ENCODE measurements at places on chromosomes 7 and 10.

DNA sequence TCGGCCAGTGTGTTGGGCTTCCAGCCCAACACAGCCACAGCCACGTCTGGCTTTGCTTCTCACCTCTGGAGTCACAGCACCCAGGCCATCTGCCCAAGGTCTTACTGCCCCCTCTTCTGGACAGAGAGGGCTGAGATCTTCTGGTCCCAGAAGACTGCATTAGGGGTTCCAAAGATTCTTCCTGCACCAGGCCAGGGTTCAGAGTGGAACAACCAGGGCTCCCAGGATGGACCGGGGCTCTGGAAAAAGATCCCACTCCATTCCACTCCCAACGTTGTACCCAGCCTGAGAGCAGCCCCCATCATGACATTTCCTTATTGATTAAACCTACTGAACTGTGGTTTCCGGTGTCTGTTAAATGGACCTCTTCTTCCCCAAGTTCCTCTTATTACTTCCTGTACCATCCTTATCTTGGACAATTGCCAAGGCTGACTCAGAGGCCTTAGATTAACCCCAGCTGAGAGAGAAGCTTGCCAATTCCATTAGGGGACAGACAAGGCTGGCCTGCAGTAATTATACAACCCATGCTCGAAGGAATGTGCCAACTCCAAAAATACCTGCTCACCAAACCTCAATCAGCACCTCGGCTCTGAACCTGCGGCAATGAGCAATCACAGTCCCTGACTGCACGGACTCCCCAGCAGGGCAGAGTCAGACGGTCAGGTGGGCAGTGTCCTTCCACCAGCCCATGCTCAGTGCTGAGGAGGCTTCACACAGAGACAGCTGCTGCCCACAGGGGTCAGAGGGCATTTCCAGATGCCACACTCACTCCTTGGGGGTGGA is 47.9 kb upstream of the NPFFR1 start:
- no peak for DNase-seq

- no peak for DNase-seq
Observed at GRCh38 chr7:154748089-154748786, 254.7 kb downstream of the PAXIP1 start.

DNA sequence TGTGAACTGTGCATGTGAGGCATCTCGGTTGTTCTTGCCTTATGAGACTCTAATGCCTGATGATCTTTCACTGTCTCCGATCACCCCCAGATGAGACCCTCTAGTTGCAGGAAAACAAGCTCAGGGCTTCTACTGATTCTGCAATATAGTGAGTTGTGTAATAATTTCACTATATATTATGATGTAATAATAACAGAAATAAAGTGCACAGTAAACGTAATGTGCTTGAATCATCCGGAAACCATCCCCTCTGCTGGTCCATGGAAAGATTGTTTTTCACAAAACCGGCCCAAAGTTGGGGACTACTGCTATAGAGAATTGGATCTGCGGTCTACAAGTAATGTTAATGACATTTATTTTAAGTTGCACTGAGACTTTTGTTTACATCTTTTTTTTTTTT is 126.7 kb downstream of the TPST1 start:
- DNase-seq = no peak

- DNase-seq = no peak
Observed at GRCh38 chr7:3332308-3332707, 31.3 kb downstream of the SDK1 start.

DNA sequence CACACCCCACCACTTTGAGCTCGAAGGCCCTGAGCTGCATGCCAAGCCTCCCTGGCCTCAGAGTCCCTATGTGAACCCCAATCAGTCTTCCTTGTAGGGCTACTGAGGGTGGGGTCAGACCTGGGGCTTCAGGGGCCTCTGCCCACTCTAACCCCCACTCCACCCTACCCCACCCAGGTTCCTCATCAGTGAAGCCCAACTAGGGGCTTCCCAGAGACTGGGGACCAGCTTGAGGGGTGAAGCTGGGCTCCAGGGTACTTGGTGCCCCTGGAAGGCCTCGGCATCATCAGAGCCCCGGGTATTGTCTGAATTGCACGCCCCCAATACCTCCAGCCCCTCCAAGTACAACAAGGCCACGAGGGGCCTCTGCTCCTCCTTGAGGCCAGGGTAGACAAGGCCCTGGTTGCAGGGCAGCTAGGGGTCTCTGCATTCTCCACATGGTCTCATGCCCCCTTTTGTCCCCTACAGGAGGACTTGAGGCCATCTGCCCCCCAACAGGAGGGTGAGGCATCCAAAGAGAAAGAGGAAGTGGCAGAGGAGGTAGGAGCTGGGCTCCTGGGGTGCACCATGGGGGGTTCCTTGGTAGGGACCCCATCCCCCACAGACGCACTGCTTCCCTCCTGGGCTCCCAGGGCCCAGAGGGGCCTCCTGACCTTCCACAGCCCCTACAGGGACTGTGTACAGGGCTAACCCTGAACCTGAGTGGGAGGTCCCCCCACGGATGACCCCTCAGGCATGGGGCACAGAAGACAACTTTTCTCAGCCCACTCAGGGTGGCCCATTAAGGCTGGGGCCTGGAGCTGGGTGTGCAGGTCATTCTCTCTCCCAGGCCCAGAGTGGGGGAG is 4.0 kb downstream of the SNCG start:
- DNase-seq = no peak

DNA sequence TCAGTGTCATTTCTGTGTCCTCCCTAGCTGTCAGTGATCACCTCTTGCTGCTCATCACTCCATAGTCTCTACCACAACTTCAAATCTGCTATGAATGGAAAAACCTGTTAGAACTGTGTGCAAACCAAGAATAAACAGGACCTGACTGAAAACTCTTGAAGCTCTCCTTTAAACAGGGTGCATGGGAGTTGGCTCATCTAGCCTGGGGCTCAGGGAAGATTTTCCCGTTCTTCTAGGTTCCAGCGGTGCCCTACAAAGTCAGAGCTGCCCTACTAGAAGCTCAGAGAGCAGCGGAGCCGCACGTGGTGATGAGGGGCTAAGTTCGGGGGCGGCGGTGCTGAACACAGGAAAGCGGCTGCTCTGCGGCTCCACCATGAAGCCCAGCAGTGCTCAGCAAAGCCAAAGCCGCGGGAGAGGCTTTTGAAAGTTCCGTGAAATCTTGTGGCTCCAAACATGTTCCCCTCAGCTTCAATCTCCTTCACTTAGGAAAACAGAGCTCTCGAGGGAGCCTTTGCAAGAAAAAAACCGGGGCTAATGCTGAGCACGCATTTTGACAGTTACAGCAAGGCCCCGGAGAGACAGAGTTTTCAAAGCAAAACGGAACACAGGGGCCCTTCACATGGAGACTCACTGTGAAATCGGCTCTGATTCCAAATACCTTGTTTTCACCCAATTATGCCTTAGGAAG is 30.5 kb downstream of the RGS10 start:
- DNase-seq = no peak

DNA sequence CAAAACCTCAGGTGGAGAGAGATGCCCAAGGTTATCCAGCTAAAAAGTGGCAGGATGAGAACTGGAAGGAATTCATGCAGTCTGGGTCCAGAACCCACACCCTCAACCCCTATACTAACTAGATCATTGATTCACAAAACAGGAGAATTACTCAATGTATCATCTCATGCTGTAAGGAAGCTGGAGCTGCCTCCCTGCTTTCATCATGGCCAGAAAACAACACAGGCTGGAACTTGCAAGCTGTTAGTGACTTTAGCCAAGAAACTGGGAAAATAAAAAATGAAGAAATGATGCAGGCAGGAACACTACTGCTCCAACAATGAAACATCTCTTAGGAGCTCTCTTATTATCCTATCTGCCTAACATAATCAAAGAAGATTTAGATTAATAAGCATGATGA is 619.8 kb upstream of the CELF2 start:
- DNase-seq = no peak

GRCh38 chr7:84953234-84953633 is 233.6 kb downstream of the SEMA3D start:
- no peak for DNase-seq

GRCh38 chr10:21141946-21142492 is 244.9 kb upstream of the NEBL start:
- no peak for DNase-seq

- DNase-seq = no peak
Observed at GRCh38 chr10:101238732-101239105, 9.5 kb upstream of the LBX1 start.

- DNase-seq = no peak
Observed at GRCh38 chr10:7411671-7412128, 866 bp upstream of the SFMBT2 start.

DNA sequence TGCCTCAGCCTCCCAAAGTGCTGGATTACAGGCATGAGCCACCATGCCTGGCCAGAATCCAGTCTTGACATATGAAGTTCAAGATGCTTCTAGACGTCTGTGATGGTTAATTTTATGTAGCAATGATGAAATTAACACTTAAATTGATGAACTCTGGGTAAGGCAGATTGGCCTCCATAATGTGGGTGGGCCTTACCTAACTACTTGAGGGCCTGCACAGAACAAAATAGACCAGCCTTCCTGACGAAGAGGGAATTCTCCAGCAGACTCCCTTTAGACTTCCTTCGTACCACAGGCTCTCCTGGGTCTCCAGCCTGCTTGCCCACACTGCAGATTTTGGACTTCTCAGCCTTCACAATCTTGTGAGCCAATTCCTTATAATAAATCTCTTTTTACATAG is 4.7 kb downstream of the CDNF start:
- no peak for DNase-seq

DNA sequence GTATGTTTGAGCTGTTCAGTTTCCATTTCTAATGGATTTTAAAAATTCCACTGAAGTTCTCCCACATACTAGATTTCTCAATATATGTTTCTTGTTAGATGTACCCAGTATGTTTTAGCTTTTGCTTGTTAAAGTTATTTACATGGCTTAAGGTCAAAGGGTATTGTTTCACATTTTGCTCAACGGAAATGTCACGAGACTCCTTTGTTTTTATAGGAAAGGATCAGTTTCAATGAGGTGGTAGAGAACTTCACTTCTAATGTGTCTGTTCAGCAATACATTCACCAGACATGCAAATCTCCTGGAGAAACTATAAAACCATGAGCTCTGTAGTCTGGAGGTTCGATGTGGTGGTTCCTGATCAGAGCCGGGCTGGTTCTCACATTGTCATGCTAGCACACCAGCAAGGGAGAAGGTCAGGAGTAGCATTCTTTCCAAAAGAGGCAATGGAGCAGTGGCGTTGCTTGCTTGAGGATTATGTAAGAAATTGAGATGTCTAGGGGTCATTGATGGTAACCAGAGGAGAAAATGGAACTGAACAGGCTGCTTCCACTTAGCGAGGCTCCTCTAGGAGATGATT is 114.0 kb downstream of the RAB18 start:
- DNase-seq = no peak

- DNase-seq = no peak
Observed at GRCh38 chr7:88480896-88481295, 174.2 kb upstream of the STEAP4 start.

DNA sequence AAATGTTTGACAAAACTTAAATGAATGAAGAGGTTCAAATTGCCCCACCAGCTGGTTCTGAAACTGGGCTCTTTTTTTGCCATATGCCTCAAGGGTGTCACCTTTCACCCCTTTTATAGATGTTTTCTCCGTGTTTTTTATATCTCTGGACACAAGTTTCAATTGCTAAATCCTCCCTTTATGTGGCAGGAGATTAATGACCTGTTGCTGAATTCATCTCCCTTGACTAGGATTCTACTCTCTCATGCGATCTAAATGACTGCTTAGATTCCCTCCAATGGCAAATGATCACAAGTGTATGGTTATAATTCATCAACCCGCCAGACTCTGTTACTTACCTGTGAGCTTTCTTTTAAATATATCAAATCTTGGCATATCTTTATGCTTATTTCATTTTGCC is 677.0 kb upstream of the POT1 start:
- no peak for DNase-seq

DNA sequence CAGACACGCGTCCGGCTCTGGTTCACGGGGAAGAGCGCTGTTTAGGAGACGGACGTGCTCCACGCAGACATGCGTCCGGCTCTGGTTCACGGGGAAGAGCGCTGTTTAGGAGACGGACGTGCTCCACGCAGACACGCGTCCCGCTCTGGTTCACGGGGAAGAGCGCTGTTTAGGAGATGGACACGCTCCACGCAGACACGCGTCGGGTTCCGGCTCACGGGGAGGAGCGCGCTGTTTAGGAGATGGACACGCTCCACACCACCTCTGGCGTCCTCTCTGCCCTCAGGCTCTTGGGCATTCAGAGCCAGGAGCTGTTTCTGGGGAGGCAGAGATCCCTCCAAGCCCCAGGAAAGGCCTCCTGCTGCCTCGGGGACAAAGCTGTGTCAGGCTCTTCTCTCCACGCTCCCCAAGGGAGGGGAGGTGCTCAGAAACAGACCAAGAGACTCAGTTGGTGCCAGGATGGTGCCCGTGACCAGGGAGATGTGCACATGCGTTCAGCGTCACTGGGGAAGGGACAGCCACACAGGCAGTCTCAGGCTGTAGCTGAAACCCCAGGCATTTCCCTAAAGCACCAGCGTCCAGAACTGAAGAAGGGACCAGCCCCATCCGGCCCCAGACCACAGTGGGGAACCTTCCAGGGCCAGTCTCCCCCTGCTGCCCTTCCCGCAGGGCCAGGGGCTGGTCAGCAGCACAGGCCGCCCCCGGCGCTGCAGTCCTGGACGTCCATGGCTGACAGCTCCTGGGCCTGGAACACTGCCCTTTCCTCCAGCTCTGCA is 175.6 kb downstream of the ELFN1 start:
- DNase-seq = no peak

GRCh38 chr7:50798126-50798525 is 15.4 kb upstream of the GRB10 start:
- DNase-seq = no peak

- no peak for DNase-seq
Observed at GRCh38 chr7:132785870-132786269, 209.6 kb upstream of the PLXNA4 start.

GRCh38 chr10:133388973-133389818 is 4.8 kb upstream of the MTG1 start:
- DNase-seq = no peak

DNA sequence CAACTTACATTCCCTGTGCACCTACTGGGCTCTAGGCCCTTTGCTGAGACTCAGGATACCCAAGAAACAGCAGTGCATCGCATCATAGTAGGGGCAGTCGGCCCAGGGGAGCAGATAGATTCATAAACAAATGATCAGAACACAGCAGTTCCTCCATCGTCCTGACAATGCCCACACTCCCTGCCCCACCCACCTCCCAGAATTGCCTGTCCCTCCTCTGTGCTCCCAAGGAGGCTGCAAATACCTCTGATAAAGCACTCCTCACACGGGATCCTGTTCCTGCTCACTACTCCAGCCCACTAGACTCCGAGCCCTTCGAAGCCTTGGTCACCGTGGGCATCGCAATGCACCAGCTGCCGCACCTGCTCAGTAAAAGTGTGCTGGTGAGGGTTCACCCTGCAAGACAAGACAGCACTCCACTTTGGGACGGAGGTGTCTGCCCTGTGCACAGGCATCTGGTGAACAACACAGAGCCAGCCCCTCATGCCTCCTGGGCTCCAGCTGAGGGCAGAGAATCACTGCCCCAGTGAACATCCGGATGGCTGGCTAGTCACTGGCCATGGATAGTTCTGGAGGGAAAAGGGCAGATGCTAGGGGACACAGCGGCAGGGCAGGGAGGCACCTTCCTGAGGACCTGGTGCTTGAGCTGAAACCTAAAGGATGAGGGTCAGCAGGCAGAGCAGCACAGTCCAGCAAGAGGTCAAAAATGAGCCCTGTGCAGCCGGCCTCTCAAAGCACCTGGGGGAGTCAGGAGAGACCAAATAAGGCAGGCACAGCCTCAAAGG is 60.7 kb downstream of the TNS3 start:
- no peak for DNase-seq

GRCh38 chr10:61139592-61139953 is 195.6 kb upstream of the RHOBTB1 start:
- no peak for DNase-seq

All from iPS DF 6.9 (cell line).